Stimulated activated CD8-positive, alpha-beta memory T cell treated with anti-CD3 and anti-CD28 coated beads, Interleukin-7, amount 100 ng/mL, for 4 hours (primary cell): ENCODE measurements at places on chromosomes 11 and 22.
A peak's percentile ranks its signal among the peaks of the same experiment; 100 is the strongest.

GRCh38 chr11:84993386-84993785, 633.8 kb downstream of the DLG2 start:
- DNase-seq, result no peak

GRCh38 chr22:40368016-40368415, 2.4 kb upstream of the SGSM3 start:
- DNase-seq, result no peak

GRCh38 chr11:103648054-103648453, 388.4 kb upstream of the DDI1 start:
- DNase-seq, result no peak

- no peak for DNase-seq
Observed at GRCh38 chr11:67311556-67312082, 8.3 kb downstream of the SSH3 start.

DNA sequence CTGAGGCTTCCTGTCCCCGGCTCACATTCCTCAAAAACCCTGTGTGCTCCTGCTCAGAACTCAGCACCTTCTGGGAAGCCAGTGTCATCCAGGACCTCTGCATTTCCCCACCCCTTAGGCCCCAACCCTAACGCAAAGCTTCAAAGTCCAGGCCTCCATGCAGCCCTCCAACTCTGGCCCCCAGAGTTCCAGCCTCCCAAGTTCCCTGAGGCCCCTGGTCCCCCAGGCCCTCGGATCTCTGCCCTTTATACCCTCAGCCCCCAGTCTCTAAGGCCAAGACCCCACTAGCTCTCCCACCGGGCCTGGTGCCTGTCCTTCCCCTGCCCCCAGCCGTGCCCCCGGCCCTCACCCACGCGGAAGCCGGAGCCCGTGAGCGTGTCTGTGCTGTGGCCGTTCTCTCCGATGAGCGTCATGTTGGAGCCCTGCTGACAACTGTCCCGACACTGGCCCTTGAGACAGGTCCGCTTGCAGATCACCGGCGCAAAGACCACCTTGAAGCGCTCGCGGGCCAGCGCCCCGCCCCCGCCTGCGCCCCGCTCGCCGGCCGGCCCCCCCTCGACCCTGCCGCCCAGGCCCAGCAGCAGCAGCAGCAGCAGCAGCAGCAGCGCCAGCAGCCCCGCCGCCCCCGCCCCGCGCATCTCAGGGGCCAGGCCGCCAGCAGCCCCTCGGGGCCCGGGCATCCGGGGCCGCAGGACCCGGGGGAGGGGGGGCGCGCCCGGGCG, 718 bp downstream of the LTBP3 start:
- no peak for DNase-seq

DNA sequence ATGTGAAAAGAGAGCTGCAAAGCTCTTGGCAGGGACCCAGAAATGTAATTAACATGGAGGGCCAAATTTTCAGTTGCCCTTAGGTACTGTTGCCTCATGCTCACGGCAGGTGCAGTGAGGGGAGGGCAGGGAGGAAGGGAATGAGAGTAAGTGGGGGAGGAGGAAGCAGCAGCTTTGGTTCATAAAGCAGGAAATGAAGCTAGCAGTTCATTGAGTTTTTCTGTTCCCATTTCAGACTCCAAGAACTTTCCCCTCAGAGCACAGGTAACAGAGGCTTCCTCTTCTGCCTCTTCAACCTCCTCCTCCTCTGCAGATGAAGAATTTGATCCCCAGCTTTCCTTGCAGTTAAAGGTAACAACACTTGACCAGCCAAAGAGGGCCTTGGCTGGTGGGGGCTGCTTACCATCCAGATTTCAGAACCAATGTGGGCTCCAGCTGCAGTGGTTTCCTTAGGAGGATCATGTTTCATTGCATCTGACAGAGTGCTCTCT, 57.9 kb upstream of the PARVA start:
- DNase-seq, result no peak

DNA sequence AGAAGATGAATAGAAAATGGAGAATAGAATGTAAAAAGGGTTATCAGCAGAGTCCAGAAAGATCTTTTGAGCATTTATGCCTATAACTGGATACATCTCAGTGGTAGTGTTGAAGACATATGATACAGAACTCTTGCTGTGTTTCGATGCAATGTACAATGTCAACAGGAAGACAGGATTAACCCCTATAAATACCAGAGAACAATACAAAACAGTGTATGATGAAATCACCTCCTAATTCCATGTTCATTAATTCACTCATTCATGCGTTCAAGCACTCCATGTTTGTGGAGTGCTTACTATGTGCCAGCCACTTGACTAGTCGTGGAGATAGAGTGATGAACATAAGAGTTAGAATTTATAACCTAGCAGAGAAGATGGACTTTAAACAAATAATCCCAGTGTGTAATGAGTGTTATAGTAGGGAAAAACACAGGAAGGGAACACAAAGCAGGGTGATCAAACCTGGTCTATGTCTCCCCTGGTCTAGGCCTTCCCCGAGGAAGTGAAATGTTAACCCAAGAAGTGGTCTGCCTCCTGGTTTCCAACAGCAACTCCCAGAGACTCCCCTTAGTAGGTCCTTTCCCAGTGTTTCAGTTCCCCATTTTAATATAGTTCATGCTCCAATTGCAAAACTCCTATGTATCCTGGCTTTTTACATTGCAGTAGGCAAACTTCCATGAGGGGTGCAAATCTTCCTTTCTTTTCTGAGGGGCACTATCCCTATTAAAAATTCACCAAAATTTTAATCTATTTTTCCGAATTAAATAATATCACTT, 9.1 kb upstream of the SESN3 start:
- DNase-seq, result no peak

DNA sequence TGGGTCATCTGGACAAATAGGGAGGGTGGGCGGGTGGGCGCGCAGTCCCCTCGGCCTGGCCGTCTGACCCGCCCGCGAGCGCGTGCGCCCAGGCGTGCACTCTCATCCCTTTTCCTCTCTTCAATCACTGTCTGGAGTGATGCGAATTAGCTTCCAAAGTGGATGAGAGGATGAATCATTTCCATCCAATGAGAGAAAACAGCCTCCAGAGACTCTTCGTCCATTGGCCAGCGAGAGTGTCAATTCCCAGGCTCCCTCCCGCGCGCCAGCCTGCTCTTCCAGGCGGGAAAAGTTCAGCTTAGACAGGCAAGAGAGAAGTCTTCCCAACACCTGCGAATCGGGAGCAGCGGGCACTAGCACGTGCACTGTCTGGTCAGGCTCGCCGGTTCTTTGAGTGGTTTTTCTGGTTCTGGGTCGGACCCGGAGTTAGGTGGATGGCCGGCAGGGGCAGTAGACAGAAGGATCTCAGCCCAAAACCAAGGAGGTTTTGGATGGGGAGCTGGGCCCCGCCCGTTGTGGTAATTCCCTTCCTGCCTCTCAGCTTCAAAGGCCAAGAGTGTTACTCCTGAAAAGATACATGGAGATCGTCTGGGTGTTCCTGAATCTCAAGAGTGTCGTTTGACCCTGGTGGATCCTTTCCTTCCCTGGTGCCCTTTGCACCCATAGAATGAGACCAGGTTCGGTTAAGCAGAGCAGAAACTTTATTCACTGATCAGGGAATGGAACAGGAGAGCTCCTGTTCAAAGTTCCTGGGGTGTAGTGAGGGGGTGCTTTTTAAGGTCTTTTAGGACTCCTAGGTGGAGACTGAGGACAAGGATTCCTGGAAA, 33.4 kb upstream of the GLYATL1 start:
- DNase-seq, result no peak

GRCh38 chr11:103842795-103843194, 193.6 kb upstream of the DDI1 start:
- DNase-seq, result no peak

DNA sequence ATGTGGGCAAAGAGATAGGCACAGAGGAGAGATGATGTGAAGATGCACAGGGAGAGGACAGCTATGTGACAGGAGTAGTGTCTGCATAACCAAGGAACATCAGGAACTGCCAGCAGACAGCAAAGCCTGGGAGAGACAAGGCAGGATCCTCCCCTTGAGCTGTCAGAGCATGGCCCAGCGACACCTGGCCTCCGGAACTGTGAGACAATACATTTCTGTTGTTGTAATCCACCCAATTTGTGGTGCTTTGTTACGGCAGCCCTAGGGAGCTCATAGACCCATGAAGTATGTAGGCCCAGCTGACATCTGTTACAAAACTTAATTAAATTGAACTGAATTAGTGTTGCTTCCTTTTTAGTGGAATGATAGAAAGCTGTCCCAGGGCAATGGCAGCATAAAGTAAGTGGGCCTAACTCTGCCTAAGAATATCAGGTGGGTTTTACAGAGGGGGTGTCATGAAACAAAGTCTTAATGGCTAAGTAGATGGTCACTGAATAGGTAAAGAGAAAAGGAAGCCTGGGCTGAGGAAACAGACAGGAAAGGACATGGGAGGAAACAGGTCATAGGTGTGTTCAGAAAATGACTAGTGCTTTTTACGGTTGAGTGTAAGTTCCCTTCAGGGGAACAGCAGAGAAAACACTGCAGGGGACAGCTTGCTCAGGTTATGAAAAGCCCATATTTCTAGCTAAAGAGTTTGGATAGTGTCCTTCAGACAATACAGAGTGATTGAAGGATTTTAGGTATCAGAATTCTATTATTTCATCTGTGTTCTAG, 24.8 kb downstream of the RASSF10 start:
- no peak for DNase-seq

GRCh38 chr11:8654503-8654902, 28.0 kb downstream of the TRIM66 start:
- DNase-seq, result no peak

GRCh38 chr11:119486691-119487259, 63.8 kb upstream of the THY1 start:
- DNase-seq, result no peak

- no peak for DNase-seq
Observed at GRCh38 chr22:46408568-46409506, 73.3 kb downstream of the TRMU start.

DNA sequence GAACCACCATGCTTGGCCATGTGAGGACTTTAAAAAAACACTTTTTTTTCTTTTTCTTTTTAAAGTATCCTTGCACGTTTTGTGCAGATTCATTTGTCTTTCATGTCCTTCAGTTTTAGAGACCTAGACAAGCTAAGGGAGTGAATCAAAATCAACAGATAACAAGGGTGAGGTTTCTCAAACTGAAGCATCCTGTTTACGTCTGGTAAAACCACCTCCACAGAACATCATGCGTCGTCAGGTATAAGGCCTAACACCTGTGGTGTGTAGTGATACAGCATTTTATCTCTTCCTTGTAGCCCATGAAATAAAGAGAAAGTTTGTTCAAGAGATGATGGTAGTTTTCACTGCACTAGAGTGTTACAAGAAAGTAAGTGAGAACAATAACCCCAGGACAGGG, 26.3 kb upstream of the CSF2RB start:
- no peak for DNase-seq

DNA sequence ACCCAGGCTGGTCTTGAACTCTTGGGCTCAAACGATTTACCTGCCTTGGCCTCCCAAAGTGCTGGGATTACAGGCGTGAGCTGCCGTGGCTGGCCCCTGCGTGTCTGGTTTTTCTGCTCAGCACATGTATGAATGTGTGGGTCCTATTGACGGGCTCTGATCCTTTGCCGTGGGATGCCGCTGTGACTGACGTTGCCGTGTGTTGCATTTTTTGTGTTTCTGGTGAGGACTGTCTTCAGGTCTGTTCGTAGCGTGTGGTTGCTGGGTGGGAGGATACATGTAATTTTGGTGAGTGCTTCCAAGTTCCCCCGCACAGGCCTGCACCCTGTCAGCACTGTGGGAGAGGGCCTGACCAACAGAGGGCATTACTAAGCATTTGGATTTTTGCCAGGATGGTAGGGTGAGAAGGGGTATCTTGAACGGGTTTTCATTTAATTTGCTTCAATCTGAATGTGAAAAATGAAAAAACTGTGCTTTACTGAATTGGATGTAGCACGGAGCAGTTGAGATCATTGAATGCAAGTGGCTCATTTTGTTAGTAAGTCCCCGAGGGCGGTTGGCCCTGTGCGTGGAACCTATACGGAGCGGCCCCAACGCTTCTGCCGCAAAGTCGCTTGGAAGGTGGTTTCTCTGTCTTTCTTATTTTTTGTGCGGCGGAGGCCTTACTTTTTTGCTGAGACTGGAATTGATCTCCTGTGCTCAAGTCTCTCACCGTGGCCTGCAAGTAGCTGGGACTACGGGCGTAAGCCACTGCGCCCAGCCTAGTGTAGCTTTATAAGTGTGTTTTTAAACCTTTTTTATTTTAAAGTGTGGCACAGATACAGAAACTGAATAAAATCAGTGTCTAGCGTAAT, 8.2 kb downstream of the ZBED4 start:
- no peak for DNase-seq

DNA sequence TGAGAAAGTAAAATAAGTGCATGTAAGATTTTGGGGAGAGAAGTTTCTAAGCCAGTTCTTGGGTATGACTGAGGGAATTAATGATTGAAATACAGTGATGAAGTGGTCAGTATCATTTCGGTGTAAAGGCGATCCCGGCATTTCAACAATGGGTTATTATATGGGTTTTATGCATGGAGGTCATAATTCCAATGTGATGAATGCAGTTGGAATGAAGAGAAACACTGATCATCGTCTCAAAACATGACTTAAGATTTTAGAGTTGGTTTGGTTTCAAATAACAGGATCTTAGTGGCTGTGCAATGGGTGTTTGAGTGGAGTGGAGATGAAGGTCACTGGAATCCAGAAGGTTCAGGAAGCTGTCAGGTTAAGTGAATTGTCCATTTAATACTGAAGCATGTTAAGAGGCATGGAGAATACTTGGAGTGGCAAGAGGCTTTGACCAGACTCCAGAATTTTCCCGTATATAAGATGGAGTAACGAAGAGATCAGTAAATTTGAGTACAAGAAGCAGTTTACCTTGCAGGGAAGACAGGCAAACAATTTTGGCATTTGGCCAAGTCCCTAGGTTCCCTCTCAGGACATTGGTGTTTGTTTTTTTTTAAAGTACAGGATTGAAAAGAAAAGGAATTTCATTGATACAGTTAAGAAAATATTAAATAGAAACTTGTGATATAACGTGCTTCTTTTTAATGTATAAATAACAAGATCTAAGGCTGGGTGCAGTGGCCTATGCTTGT, 96.4 kb upstream of the BIRC3 start:
- no peak for DNase-seq

GRCh38 chr11:19578871-19579270, 133.8 kb upstream of the NAV2 start:
- no peak for DNase-seq

DNA sequence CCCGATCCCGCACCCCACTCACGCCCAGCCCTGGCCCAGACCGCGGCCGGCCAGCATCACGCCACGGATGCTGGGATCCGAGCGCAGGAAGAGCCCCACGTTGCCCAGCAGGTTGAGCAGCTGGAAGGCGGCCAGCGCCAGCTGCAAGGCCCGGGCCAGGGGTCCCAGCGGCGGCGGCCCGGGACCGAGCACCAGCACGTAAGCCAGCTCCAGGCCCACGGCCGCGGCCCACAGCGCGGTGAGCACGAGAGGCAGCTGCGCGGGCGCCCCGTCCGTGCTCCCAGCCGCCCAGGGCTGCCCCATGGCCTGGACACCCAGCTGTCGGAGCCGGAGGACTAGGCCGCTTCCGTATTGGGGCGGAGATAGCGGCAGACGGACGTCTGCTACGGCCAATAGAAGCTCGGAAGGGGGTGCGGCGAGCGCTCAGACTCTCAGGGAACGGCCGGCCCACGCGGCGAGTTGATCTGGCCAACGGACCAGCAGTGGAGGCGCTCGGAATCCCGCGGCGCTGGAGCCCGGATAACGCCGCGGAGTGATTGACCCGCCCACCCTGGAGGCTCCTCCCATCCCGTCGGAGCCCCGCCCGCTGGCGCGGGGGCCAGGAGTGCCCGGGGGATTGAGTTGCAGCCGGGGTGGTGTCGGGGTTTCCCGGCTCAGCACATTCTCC, at the start of gene ZDHHC24:
TSS of gene ZDHHC24 (minus strand) at position 348 of the 667 bp plus-strand sequence. CDS start at position 303, 45 bp downstream.
- DNase-seq, result peak; percentile 80

GRCh38 chr11:105334025-105334714, 194.6 kb upstream of the CARD18 start:
- DNase-seq, result no peak
